ENCODE measurements at places on chromosomes 1 and 21. TPM values are rescaled to one million over a fixed set of nuclear protein-coding genes. Genes with fewer than 3 reads are reported as not detected.

Gene RHD
- total RNA-seq, result 1.6 TPM

Gene L1TD1
- total RNA-seq, result 423 TPM

Gene CTTNBP2NL
- 38.8 TPM for total RNA-seq

Gene MFAP2
- 146 TPM for total RNA-seq

Gene GPR61
- total RNA-seq, result 0.24 TPM

Gene FCAMR
- not detected for total RNA-seq

Gene RASAL2
- total RNA-seq, result 22.3 TPM

Gene HUNK
- 5.7 TPM for total RNA-seq

Gene RBP7
- total RNA-seq, result 6.2 TPM

Gene CFAP57
- total RNA-seq, result 0.11 TPM

Gene CELA3B
- not detected for total RNA-seq

Gene HPCA
- 1.2 TPM for total RNA-seq

Gene PRKCZ
- total RNA-seq, result 48.4 TPM

DNA sequence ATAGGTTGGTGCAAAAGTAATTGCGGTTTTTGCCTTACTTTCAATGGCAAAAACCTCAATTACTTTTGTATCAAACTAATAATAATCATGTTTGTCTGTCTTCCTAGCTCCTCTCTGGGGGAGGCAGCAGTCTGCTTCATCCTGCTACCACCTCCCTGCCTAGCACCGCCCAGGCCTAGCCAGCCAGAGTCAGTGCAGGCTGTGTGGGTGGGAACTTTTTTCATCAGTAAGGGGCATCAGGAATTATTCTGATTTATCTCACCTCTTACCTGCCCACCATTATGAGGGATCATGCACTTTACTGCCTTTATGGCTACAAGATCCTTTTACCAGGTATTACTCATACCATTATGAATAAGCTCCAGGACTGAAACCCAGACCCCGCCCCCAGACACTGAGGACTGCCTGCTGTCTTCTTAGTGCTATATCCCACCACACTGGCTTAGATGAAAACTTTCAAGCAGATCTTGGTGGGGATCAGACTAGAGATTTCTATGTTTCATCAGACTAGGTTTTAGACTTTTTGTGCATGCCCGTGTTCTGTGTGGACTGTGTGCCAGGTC is 116.4 kb downstream of the PBX1 start:
- peaks cover 16% of the 10 kb centered on the region for H3K36me3 ChIP-seq
- H3K4me3 ChIP-seq, result no peak overlapping the region
- DNase-seq, result no peak
- no peak overlapping the region for H3K27ac ChIP-seq

GRCh38 chr21:36551321-36551720 is 71.4 kb upstream of the CLDN14 start:
- DNase-seq, result no peak
- no peak overlapping the region for H3K27ac ChIP-seq
- no peak overlapping the region for H3K4me3 ChIP-seq
- H3K27me3 ChIP-seq, result no peaks in the 10 kb centered on the region
- H3K4me1 ChIP-seq, result no peaks in the 10 kb centered on the region

GRCh38 chr1:174239541-174239940 is 80.2 kb downstream of the RABGAP1L start:
- H3K27ac ChIP-seq, result no peak overlapping the region
- no peaks in the 10 kb centered on the region for H3K27me3 ChIP-seq
- no peaks in the 10 kb centered on the region for H3K4me1 ChIP-seq
- DNase-seq, result no peak

GRCh38 chr1:186671136-186671825 is 8.9 kb downstream of the PTGS2 start:
- no peak overlapping the region for H3K27ac ChIP-seq
- H3K27me3 ChIP-seq, result no peaks in the 10 kb centered on the region
- no peaks in the 10 kb centered on the region for H3K4me1 ChIP-seq
- H3K36me3 ChIP-seq, result no peaks in the 10 kb centered on the region

DNA sequence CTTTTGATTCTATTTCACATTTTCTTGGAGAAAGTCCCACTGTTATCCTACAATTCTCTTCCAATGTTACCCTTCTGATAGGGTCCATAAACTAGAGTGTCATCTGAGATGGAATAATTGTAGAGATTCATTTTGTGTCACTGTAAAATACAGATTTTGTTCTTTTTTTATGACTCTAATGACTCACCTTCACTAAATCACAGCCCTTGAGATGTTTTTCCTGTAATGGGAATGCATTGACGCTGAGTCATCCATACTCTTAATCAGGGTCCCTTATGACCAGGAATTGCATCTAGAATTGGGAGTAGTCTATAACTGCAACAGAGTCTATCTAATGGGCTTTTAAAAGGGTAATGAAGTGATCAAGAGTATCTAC is 315.5 kb downstream of the TGFB2 start:
- no peak for DNase-seq
- H3K36me3 ChIP-seq, result no peaks in the 10 kb centered on the region
- no peak overlapping the region for H3K27ac ChIP-seq
- H3K27me3 ChIP-seq, result no peaks in the 10 kb centered on the region

DNA sequence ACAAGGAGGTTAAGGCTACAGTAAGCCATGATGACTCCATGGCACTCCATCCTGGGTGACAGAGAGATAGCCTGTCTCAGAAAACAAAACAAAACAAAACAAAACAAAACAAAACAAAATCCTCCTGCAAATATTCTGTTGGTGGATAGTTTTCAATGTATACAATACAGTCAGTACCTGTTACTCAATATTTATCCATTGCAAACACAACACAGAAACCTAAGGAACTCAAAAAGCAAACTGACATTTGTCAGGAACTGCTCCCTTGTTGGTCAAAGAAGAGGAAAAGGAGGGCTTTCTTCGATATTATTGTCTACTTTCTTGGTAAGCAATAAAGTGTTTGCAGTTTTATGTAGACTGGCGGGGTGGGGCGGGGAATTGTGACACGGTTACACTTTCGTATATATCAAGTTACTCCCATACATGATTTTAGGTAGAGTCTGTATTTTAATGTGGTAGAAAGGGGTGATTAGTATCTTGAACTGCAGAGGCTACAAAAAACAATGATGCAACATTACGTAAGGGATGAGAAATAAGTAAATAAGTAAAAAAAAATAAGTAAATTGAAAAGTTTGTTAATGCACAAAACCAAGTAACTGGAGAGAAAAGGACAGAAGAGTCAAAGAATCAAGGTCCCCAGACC is 31.8 kb downstream of the APP start:
- DNase-seq, result no peak
- no peaks in the 10 kb centered on the region for H3K4me1 ChIP-seq
- H3K36me3 ChIP-seq, result peaks cover 17% of the 10 kb centered on the region
- no peak overlapping the region for H3K27ac ChIP-seq
- no peaks in the 10 kb centered on the region for H3K27me3 ChIP-seq
- H3K4me3 ChIP-seq, result no peak overlapping the region

- peak; percentile 49 for DNase-seq
- H3K4me3 ChIP-seq, result no peak overlapping the region
- no peaks in the 10 kb centered on the region for H3K4me1 ChIP-seq
Measured at GRCh38 chr1:152109231-152109997, 5.8 kb downstream of the TCHH start.

GRCh38 chr1:25096307-25097150 is 135.8 kb downstream of the SYF2 start:
- no peak overlapping the region for H3K27ac ChIP-seq
- DNase-seq, result no peak
- H3K27me3 ChIP-seq, result no peaks in the 10 kb centered on the region
- no peak overlapping the region for H3K4me3 ChIP-seq
- no peaks in the 10 kb centered on the region for H3K36me3 ChIP-seq

DNA sequence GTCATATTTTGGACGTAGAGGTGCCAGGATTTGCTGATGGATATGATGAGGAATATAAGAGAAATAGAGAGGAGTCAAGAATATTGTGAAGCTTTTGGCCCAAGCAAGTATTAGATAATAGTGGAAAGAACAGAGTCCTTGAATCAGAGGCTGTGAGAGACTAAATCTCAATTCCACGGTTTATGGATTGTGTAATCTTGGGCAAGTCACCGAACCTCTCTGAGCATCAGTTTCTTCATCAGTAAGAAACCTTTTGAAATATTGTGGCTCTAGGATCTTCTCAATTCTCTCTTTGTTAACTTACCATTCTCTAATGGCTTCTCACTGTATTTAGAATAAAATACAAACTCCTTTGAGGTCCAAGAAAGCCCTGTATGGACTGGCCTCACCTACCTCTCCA is 77.6 kb downstream of the RPS6KA1 start:
- no peaks in the 10 kb centered on the region for H3K4me1 ChIP-seq
- no peak overlapping the region for H3K27ac ChIP-seq
- no peaks in the 10 kb centered on the region for H3K27me3 ChIP-seq
- no peaks in the 10 kb centered on the region for H3K36me3 ChIP-seq
- DNase-seq, result no peak
- no peak overlapping the region for H3K4me3 ChIP-seq

DNA sequence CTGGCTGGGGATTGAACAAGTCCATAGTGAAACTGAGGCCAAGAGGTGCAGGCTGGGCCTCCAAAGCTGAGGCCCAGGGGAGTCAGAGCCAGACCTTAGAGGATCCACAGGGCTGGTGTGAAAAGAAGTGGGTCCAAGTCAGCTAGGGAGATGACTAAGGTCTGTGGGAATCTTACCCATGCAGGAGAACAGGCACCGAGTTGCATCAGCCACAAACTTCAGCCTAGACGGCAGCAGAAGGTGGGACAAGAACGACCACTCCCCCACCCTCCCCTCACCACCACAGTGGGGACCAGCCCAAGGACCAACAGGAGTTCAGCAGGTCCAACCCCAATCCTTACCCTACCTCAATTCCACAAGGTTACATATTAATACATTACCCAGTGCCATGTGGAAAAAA is 282.3 kb downstream of the TTLL7 start:
- no peak overlapping the region for H3K27ac ChIP-seq
- DNase-seq, result no peak
- no peak overlapping the region for H3K4me3 ChIP-seq
- no peaks in the 10 kb centered on the region for H3K4me1 ChIP-seq
- H3K36me3 ChIP-seq, result no peaks in the 10 kb centered on the region

DNA sequence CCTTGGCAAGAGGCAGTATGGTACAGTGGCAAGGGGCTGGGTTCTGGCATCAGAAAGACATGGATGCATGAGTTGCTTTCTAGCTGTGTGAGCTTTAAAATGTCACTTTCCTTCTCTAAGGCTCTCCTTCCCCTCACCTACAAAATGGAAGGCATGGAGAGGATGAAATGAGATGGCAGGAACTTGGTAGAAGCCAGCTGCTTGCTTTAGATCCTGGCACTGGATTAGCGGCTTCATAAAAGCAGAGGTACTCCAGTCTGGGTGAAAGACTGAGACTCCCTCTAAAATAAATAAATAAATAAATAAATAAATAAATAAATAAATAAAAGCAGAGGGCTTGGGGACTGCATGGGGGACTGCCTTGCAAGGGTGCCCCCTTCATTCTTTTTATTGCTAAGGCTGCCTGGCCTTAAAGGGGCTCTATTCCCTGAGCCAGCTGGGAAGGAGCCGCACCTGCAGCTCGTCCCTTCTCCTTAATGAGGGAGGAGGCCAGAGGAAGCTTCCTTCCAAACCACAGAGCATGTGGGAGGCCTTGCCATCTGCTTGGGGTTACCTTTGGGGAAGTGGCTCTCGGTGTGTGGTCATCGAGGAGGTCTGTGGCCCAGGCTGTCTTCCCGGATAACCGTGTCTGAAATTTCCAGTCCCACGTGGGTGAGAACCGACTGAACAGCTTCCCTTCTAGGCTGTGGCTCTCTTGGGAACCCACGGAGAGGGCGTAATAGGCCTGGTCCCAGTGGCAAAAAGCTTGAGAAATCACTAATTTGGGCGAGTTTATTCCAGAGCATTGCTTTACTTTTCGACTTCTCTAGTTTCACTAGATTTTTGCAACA is 2.0 kb upstream of the ATP13A2 start:
- no peak overlapping the region for H3K27ac ChIP-seq
- peak overlapping the region; percentile 82 for H3K4me3 ChIP-seq
- H3K4me1 ChIP-seq, result peaks cover 20% of the 10 kb centered on the region

DNA sequence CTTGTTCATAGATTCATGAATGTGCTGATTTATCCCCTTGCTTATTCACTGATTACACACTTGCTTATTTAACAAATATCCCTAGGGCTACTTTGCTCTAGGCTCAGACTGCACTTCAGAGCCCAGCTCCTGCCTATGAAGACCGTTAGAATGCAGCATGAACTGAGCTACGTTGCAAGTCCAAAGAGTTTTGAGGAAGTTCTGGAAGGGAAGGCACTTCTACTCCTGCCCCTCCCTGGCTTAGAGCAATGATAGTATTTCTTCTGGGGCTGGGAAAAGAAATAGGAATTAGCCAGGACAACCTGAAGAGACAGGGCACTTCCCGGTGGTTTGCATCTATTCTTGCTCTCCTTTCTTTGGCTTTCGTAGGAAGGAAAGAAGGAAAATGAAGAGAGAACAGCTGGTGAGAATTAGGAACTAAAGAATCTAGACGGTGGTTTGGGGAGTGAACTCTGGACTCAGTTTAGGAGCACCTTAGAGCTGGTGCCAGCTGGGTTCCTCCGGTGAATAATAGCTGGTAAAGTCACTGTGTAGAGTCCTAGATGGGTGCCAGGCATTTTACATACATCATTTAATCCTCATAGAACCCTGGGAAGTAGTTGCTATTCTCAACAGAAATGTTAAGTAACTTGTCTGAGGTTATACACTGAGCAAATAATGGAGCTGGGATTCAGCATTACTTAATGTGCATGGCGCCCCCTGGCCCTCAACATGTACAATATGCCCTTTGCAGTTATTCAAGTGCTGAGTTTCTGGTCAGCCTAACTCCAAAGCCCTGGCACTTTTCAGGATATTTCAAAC is 65.9 kb downstream of the NDUFS5 start:
- peak; percentile 52 for DNase-seq
- H3K27ac ChIP-seq, result no peak overlapping the region
- peaks cover 3% of the 10 kb centered on the region for H3K36me3 ChIP-seq
- H3K4me1 ChIP-seq, result no peaks in the 10 kb centered on the region

DNA sequence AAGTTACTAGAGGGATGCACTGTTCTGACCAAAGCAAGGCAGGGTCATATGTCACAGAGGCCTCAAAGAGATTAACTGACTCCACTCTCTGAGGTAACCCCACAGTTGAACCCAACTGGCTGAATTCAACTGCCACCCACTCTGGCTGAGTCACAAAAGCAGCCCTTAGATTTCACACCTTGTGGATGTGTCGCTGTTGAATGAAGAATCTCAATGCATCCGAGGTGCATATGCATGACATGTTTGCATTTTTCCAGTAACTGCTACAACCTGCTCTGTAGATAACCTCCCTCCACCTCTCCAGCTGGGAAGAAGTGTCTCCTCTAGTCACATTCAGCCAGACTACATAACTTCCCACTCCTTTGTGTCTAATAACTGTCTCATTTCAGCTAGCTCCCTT is 27.9 kb upstream of the KIF21B start:
- no peak for DNase-seq
- H3K36me3 ChIP-seq, result no peaks in the 10 kb centered on the region
- H3K4me1 ChIP-seq, result no peaks in the 10 kb centered on the region
- H3K27me3 ChIP-seq, result no peaks in the 10 kb centered on the region
- H3K27ac ChIP-seq, result no peak overlapping the region

GRCh38 chr1:57686306-57686705 is 262.4 kb upstream of the DAB1 start:
- H3K27ac ChIP-seq, result no peak overlapping the region
- no peak overlapping the region for H3K4me3 ChIP-seq
- peaks cover 5% of the 10 kb centered on the region for H3K36me3 ChIP-seq
- H3K4me1 ChIP-seq, result peaks cover 2% of the 10 kb centered on the region
- H3K27me3 ChIP-seq, result no peaks in the 10 kb centered on the region
- DNase-seq, result no peak

- no peaks in the 10 kb centered on the region for H3K4me1 ChIP-seq
- no peak for DNase-seq
- H3K36me3 ChIP-seq, result no peaks in the 10 kb centered on the region
- no peak overlapping the region for H3K4me3 ChIP-seq
Measured at GRCh38 chr1:222877854-222878253, 63.0 kb downstream of the DISP1 start.

- no peak for DNase-seq
- H3K27ac ChIP-seq, result no peak overlapping the region
- peaks cover 6% of the 10 kb centered on the region for H3K4me1 ChIP-seq
Measured at GRCh38 chr1:67687198-67687545, 2.2 kb downstream of the GADD45A start.

Measured in H9 (cell line).